ENCODE measurements at places on chromosomes 16 and 17.

- peak; percentile 55 for DNase-seq
Measured at GRCh38 chr17:48544349-48545021, 424 bp downstream of the HOXB2 start.

DNA sequence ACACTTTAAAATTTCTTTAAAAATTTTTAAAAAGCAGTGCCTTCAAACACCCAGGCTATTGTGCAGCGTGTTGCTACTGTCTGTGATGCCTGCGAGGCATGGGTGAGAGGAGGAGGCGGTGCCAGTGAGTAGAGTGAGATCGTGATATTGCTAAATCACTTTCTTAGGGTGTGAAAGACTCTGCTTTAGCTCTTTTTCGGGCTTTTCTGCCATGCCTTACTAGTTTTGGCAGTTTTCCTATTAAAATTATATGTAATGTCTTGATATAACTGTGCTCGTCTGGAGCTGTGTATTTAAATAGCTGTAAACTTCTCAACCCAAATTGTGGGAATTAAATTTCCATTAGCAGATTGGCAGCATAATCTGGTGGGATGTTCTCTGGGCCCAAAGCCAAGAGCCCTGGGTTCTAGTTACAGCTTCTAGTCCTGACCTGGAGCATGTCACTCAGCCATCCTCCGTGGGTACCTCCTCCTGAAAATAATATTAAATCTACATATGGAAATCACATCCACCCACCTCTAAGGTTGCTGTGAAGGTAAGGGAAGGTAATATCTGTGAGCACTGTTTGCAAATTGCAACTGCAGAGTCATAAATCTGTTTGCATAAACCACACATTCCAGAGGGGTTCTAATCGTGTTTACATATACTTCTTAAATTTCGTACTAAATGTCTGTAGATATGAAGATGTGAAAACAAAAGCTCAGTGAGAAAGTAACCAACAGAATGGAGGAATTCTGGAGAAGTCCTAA is 264.3 kb upstream of the CACNG5 start:
- no peak for DNase-seq

DNA sequence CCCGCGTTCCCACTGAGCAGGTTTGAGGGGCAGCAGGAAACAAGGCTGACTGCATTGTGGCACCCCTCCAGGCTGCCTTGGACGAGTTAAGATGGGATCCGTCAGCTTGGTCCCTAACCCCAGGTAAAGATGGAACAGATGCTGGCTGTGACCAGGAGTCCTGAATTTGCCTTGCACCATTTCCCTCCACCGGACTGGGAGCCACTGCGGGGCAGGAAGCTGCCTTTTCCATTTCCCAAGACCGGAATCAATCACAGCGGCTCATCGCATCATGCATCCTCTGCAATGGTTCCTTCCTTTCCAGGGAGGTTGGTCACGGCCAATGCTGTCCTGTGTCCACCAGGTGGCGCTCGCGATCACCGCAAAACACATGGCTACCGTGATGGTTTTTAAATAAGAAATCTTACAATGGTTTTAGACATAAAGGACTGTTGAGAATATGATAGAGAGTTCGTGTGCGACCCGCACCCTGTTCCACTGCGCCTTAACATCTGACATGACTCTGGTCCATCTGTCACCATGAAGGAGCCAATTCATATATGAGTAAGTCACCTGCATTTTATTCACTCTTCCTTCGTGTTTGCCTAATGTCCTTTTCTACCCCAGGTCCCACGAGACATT is 6.8 kb upstream of the MEAK7 start:
- peak; percentile 66 for DNase-seq

GRCh38 chr17:57649731-57650484 is 95.2 kb downstream of the CCDC182 start:
- no peak for DNase-seq

DNA sequence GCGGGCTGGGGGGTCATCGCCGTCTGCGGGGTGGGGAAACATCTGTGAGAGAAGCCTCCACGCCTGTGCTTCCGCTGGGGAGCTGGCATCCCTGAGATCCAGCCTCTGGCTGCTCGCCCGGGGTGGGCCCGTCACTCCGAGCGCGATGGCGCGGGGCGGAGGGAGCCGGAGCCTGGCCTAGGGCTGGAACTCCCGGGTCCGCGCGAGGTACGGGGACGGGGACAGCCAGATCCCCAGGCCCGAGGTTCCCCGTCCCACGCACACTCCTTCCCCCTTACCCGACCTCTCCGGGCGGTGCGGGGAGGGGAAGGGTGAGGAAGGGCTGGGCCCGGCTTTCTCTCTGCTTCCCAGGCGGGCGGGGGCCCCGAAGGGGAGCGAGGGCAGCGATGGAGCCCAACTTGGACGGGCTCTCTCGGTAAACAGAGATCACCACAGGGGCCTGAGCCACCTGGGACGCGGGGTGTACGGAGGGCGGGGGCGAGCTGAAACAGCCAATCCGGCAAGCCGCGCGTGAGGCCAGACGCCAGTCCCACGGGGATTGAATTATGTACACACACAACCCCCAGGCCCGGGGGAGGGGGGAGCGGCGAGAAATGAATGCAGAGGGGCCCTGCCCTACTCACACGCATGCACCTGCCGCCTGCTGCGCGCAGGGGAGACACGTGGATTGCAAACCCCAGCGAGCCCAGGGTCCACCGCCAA is at the start of gene SLC16A11:
Gene SLC16A11 (minus strand): TSS at position 596 of the 702 bp plus-strand sequence. CDS start 579 bp downstream, at position 17.
- peak; percentile 36 for DNase-seq

DNA sequence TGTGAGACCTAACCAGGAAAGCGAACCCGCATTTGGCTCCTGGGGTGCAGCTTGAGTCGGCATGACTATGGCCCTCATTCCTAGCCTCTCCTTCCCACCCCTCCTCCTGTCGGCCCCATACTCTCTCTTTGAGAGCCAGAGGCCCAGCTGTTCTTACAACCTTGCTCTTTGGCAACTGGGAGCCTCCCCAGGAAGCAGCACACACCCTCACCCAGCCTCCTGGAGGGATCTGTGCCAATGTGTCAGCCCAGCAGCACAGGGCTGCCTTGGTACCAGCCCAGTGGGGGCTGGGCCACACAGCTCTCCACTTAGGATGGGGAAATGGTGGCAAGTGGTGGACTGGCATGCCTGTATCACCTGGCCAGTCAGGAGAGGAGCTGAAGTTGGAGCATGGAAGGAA is 70.3 kb upstream of the LGALS9 start:
- no peak for DNase-seq

GRCh38 chr17:16363749-16364536 is 10.7 kb upstream of the CENPV start:
- DNase-seq: peak; percentile 84

- no peak for DNase-seq
Measured at GRCh38 chr16:12575288-12575687, 228.4 kb downstream of the CPPED1 start.

DNA sequence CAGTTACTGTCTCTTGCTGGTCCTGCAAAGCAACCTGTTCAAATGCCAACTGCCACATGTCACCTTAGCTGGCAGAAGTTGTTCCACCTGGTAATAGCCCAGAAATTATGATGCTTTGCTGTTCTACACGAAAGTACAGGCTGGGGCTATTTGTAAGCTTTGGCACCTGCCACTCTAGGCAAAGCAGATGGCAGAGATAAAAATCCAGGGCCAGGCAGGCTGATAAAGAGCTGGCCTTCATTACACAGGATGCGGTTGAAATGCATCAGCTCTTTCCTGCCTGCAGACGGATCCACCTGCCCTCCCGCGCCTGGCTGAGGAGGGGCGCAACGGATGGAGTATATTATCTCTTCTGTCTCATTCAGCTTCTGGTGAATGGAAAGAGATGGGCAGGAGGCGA is 29.3 kb upstream of the KDM8 start:
- no peak for DNase-seq

GRCh38 chr16:23579371-23579770 is 16.7 kb downstream of the NDUFAB1 start:
- DNase-seq: no peak

- DNase-seq: no peak
Measured at GRCh38 chr16:68162413-68162812, 73.5 kb downstream of the ESRP2 start.

- DNase-seq: no peak
Measured at GRCh38 chr17:10089196-10089804, 109.1 kb downstream of the GAS7 start.

- DNase-seq: no peak
Measured at GRCh38 chr16:87765473-87765775, 362 bp downstream of the KLHDC4 start.

DNA sequence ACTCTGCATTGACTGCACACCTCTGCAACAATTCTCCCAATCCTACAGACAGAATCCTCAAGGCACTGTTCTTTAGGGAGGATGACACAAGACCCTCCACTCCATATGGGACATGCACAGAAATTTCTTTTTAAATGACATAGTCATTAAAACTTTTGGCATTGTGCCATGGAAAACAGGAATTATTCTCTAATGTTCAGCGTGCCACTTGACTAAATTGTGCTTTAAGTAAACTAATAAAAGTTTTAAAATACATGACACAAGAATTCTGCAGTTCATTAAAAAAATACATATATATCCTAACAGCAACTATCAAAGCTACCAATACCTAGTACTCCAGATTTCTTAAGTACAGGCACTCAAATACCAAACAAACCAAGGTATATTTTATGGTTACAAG is 16.0 kb downstream of the CEP112 start:
- peak; percentile 69 for DNase-seq

- DNase-seq: no peak
Measured at GRCh38 chr17:2943981-2944380, 119.4 kb downstream of the OR1D5 start.

GRCh38 chr17:3915581-3915994 is 677 bp downstream of the P2RX1 start:
- DNase-seq: no peak

GRCh38 chr16:4081047-4081446 is 35.2 kb downstream of the ADCY9 start:
- DNase-seq: no peak

DNA sequence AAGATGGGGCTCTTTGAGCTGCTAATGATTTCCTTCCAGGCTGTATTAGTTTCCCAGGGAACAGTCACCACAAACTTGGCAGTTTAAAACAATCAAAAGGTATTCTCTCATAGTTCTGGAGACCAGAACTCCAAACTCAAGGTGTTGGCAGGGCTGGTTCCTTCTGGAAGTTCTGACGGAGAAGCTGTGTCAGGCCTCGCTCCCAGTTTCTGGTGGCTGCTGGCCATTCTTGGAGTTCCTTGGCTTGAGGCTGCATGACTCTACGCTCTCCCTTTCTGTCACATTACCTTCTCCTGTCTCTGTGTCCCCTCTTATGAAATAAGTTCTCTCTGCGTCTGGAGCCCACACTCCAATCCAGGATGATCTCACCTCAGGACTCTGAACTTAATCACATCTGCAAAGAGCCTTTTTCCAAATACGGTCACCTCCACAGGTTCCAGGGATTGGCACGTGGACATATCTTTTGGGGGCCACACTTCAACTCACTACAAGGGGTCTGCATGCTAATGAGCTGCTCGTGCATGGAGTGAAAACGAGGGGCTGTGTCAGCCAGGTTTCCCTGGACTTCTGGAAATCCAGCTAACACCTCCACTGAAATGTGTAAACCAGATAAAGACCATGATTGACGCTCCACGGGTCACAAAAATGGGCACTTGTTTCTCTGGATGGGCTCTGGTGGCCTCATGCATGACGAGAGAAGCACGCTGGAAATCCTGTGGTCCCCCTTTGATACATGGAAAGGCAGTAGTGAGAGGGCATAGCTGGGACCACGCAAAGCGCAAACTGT is 78.3 kb downstream of the DYNLRB2 start:
- no peak for DNase-seq

GRCh38 chr16:1279081-1279944 is 23.4 kb downstream of the TPSD1 start:
- DNase-seq: no peak

DNA sequence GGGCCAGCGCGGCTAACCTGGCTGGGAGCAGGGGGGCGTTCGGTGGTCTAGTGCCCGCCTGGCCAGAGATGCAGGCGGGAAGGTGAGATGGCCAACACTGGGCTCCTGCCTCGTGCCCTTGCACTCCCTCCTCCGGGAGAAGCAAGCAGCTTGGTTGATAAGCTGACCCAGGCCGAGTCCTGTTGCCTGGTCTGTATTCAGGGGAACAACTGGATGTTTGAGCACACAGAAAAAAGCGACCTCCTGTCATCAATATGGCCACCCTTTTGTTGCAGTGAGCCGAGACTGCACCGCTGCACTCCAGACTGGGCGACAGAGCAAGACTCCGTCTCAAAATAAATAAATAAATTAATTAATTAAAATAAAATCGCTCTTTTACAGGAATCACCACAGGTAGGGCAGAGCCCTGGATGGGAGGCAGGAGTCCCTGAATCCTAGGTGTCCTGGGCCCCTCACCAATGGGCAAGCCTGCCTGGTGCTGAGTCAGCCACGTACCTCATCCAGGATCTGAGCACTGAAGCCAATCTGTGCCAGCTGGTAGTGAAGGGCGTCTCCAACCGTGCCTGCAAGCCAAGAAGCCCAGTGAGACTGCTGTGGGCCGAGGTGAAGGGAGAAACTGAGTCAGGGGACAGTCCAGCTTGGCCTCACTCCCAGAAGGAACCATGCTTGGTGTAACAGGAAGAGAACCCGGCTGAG is 31.8 kb downstream of the HASPIN start:
- no peak for DNase-seq

- DNase-seq: no peak
Measured at GRCh38 chr17:45318561-45319230, 1.9 kb upstream of the MAP3K14 start.

DNA sequence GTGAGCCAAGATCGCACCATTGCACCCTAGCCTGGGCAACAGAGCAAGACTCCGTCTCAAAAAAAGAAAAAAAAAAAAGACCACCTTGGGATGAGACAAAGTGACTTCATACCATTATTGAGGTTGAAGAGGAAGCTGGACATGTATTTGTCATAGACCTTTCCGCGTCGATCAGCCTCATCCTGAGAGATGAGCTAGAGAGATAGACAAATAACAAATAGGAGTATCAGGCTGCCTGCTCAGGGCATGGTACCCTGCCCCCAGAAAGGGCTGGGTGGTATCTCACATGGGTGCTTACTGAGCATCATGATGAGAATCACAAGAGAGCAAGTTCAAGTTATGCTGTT is 22.1 kb downstream of the CNTNAP1 start:
- no peak for DNase-seq

DNA sequence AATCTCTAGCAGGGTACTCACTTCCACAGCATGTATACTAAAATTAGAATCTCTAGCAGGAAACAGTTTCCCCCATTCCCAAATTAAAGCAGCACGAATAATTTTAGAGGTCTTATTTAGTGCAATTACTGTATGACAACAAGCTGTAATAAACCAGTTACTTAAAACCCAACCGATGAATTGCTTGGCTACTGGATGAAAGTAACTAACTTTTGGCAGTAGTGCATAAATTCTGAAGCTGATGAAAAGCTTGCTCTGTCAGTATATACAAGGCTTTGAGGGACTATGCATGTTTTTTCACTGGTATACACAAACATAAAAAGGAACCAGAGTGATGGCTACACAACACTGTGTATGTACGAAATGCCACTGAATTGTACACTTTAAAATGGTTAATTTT is 89.4 kb downstream of the CFDP1 start:
- no peak for DNase-seq

- no peak for DNase-seq
Measured at GRCh38 chr16:60199150-60199549, 1465.0 kb upstream of the GOT2 start.

- DNase-seq: no peak
Measured at GRCh38 chr17:59027750-59028149, 78.9 kb downstream of the TRIM37 start.

GRCh38 chr16:75305364-75306098 is 54.1 kb upstream of the BCAR1 start:
- no peak for DNase-seq

- DNase-seq: no peak
Measured at GRCh38 chr17:56506349-56506748, 87.2 kb upstream of the NOG start.

GRCh38 chr17:49288388-49288787 is 57.8 kb upstream of the PHOSPHO1 start:
- DNase-seq: no peak
